Activated naive CD4-positive, alpha-beta T cell (primary cell): ENCODE measurements at places on chromosomes 7 and 10.
A peak's percentile ranks its signal among the peaks of the same experiment; 100 is the strongest.

DNA sequence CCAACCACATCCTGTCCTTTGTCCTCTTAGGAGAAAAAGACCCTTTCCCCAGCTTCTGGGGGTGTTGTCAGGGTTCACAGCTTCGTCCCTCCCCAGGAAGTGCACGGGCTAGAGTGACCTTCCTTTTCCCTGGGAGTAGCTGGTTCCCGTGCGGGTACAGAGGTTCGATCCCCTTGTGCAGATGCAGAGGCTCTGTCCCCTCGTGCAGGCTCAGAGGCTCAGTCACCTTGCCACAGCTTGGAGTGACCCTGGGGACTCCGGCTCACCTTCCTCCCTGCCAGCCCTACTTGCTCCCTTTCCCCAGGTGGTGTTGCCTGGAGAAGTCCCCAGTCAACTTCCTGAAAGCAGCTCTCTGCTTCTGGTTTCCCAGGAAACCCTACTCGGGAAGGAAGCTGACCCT is 60.0 kb upstream of the TCERG1L start:
- DNase-seq, result no peak

GRCh38 chr10:103504181-103504783 is 10.8 kb downstream of the NEURL1 start:
- DNase-seq, result no peak

DNA sequence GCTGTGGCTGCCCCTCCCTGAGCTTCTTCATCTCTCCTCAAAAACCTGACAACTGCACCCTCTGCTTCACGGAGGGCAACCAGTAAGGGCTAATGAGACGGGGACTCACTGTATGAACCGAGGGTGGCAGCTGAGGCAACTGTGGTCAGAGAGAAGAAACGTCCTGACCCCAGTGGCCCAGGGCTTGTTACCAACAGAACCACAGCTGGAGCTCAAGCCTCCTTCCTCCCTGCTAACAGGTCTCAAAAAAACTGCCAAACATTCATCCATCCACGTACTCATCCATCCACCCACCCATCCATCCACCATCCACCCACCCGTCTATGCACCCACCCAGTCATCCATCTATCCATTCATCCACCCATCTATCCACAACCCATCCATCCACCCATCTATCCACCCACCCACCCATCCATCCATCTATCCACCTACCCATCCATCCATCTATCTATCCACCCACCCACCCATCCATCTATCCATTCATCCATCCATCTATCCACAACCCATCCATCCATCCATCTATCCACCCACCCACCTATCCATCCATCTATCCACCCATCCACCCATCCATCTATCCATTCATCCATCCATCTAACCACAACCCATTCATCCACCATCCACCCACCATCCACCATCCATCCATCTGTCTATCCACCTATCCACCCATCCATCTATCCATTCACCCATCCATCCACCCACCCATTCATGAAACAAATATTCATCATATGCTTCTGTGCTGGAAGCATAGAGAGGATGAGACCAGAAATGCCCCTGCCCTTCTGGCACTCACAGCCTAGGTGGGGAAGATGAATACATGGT is 111.7 kb downstream of the PDGFA start:
- no peak for DNase-seq

- DNase-seq, result no peak
These were observed 71.1 kb upstream of the CAMK2B start for GRCh38 chr7:44396496-44396895.

DNA sequence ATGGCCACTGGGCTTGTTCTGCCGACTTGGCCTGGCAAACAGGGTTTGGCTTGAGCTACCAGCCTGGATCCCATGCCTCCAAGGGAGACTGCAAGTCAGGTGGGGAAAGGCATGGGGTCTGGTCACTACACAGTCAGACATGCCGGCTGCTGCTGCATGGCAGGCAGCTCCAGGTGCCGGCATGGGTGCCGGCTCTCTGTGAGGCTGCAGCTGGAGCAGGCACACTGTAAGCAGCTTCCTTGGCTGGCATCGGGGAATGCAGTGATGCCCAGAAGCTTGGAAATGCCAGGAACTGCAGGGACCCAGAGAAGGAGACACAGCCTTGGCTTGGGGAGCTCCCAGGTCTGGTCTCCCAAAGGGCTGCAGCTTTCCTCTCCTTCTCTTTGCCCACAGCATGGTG is 305.5 kb upstream of the NRG3 start:
- DNase-seq, result no peak

DNA sequence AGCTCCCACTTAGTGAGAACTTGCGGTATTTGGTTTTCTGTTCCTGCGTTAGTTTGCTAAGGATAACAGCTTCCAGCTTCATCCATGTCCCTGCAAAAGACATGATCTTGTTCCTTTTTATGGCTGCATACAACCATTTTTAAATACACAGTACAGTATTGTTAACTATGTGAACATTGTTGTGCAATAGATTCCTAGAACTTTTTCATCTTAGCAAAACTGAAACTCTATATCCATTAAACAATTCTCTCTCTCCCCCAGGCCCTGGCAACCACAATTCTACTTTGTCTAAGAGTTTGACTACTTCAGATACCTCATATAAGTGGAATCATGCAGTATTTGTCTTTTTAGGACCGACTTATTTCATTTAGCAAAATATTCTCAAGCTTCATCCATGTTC is 72.4 kb upstream of the CAPZA2 start:
- DNase-seq, result no peak

GRCh38 chr10:49499305-49499851 is 39.5 kb downstream of the ERCC6 start:
- DNase-seq, result no peak

DNA sequence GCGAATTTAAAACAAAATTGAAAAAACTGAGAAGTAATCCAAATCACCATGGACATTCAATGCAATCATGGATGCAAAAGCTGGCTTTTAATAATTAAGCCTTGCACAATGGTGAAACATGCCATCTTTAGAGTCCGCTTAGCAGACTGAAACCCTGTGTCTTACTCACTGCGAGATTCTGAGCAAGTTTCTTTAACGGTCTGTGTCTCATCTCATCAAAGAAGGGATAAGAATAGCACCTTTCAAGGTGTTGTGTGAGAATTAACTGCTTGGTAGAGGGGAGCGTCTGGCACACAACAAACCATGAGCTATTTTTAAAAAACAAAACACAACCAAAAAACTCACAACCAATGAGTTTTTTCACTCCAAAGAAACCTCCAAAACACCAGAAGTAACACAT is 21.4 kb downstream of the ACBD7 start:
- DNase-seq, result no peak

GRCh38 chr7:100803398-100804161 is 23.7 kb downstream of the EPHB4 start:
- DNase-seq, result no peak

GRCh38 chr7:20696002-20696605 is 80.6 kb downstream of the ABCB5 start:
- no peak for DNase-seq

GRCh38 chr10:106086391-106086790 is 1078.1 kb downstream of the SORCS1 start:
- no peak for DNase-seq

GRCh38 chr10:28986117-28986792 is 302.6 kb upstream of the LYZL1 start:
- DNase-seq, result no peak

- no peak for DNase-seq
These were observed 38.5 kb downstream of the MLLT10 start for GRCh38 chr10:21572578-21572977.

DNA sequence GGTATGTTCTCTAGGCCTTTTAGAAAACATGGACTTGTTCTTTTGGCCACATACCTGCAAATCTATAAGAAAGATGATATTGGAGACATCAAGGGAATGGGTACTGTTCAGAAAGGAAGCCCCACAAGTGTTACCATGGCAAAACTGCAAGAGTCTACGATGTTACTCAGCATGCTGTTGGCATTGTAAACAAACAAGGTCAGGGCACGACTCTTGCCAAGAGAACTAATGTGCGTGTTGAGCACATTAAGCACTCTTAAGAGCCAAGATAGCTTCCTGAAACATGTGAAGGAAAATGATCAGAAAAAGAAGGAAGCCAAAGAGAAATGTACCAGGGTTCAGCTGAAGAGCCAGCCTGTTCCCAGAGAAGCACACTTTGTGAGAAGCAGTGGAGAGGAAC is 37.1 kb downstream of the SDK1 start:
- DNase-seq, result no peak

- no peak for DNase-seq
These were observed 107.6 kb downstream of the ELAPOR2 start for GRCh38 chr7:86951895-86952294.

DNA sequence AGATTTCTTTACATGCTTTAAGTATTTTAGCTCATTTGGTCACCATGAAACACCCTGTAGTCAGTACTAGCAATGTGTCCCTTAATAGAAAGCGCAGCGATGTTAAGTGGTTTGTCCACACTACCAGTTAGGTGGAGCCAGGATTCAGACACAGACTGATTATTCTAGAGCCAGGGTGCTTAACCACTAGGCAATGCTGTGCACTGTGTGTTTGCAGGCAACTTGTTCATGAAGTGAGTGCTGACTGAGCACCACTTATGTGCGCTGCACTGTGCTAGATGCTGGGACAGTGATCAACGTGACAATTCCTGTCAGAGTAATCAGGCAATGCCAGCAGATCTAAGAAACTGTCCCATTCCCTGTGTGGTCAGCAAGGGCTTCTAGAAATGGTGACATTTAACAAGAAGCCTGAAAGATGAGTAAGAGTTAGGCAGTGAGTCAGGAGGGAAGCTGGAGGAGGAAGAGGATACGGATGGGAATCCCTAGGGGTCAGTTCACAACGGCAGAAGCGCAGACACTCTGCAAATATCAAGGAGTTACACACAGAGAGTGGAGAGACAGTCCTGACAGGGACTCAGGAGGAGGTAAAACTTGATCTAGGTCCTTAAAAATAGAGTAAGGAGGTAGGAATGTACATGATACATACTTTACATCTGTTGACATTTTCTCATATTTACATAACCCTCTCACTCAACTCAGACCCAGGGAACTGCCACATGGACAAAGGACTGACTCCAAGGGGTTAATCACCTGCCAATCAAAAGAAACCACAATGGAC is 69.7 kb upstream of the EGR2 start:
- DNase-seq, result no peak

- peak; percentile 5 for DNase-seq
These were observed 52.8 kb downstream of the DLG5 start for GRCh38 chr10:77873536-77874380.

- no peak for DNase-seq
These were observed 130.9 kb upstream of the MKLN1 start for GRCh38 chr7:131196803-131197202.

GRCh38 chr7:45215601-45216062 is 58.0 kb downstream of the RAMP3 start:
- DNase-seq, result no peak

GRCh38 chr7:22385326-22385725 is 28.4 kb upstream of the RAPGEF5 start:
- DNase-seq, result no peak

- DNase-seq, result no peak
These were observed 24.4 kb downstream of the RALA start for GRCh38 chr7:39647816-39648215.

DNA sequence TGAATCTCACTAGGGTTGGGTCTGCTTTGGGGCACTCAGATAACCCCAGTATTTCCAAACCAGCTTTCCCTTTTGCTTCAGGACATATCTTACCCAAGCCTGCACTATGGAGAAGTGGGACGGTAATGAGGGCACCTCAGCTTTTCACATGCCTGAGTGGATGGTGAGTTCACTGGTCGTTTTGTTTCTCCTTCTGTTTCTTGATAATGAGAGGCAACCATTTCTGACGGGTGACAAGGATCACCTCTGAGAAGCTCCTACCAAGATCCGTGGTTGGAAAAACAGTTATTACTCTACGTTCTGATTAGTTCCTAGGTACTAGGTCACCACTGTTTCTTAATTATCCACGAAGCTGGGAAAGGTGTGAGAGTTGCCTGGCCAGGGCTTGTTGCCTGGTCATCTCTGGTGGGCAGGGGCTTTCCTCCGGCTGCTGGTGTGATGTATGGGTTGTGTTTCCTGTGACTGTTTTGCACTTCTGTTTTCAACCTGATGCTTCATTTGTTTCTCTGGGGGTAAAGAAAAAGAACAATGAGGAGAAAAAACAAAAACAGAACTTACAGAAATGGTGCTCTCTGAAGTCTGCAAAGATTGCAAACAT is 65.7 kb upstream of the STRIP2 start:
- DNase-seq, result no peak

GRCh38 chr7:55939514-55940123 is 12.1 kb upstream of the MRPS17 start:
- DNase-seq, result no peak

DNA sequence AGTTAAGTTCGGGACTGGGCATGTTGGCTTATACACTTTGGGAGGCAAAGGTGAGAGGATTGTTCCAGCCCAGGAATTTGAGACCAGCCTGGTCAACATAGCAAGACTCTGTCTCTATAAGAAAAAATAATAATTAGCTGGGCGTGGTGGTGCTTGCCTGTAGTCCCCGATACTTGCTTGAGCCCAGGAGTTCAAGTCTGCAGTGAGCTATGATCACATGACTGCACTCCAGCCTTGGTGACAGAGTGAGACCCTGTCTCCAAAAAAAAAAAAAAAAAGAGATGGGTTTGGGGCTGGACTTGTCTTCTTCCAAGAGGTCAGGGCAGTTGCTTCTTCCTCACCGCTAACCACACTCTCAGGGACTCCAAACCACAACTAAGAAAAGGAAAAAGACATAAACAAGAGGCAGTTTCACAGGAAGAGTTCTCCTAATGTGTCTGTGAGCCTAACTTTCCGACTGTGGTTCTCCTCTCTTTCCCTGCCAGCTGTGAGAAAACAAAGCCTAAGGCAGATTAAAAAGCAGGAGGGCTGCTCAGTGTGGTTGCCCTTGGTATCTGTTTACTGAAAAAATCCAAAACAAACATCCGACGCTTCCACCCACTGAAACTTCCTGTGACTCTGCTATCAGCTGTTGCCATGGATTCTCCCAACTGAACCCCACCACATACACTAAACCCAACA is 2.4 kb upstream of the SERPINE1 start:
- DNase-seq, result no peak

GRCh38 chr7:28155964-28156363 is 24.6 kb downstream of the JAZF1 start:
- DNase-seq, result no peak

- no peak for DNase-seq
These were observed 79.8 kb downstream of the ZNF92 start for GRCh38 chr7:65453341-65454030.

- no peak for DNase-seq
These were observed 34.5 kb upstream of the EGR2 start for GRCh38 chr10:62850646-62851045.

DNA sequence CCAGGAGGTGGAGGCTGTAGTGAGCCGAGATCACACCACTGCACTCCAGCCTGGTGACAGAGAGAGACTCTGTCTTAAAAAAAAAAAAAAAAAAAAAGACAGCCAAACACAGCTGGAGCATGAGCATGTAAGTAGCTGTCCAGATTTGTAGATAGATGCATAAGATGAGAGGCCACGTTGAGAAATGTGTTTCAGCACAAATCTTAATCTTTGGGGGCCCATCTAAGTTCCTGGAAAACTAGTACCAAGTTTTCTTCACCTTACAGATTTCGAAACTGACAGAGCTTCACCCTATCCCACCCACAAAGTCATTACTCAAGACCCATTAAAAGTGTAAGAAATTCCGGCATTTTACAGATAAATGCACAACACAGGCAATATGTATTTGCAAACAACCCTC is 208.2 kb downstream of the PARD3 start:
- DNase-seq, result no peak
